ENCODE measurements at places on chromosomes 3 and 15.

GRCh38 chr3:20055020-20055775 is 15.0 kb downstream of the KAT2B start:
- no peak for DNase-seq

GRCh38 chr3:112109322-112109721 is 23.1 kb downstream of the C3orf52 start:
- DNase-seq, result no peak

GRCh38 chr3:42855547-42856380 is 19.9 kb downstream of the CYP8B1 start:
- DNase-seq, result no peak

DNA sequence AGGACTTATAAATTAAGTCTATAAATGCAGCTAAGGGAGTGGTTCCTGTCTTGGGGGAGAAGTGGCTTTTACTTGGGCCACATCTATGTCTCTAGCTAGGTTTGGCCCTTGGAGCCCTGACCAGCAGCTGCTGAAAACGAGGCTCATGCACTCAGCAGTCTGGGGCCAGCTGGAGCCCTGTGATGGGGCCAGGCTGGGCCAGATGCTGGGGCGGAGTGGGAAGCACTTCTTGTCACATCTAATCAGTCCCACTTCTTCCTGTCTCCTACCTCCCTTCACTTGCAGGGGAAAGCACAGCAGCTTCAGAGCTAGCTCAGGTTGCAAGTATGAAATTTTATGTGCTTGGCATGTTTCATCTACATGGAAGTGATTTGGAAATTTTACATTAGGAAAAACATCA is 209.9 kb upstream of the ROPN1 start:
- DNase-seq, result no peak

- DNase-seq, result peak; percentile 63
Observed at GRCh38 chr3:52268036-52268435, 10.4 kb downstream of the WDR82 start.

DNA sequence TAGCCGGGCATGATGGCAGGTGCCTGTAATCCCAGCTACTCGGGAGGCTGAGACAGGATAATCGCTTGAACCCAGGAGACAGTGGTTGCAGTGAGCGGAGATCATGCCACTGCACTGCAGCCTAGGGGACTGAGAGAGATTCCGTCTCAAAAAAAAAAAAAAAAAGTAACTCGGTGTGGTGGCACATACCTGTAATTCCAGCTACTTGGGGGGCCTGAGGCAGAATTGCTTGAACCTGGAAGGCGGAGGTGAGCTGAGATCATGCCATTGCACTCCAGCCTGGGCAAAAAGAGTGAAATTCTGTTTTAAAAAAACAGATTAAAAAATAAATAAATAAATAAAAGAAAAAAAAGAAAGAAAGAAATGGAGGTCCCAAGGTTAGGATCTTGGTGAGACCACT is 6.2 kb upstream of the FLNB start:
- no peak for DNase-seq

DNA sequence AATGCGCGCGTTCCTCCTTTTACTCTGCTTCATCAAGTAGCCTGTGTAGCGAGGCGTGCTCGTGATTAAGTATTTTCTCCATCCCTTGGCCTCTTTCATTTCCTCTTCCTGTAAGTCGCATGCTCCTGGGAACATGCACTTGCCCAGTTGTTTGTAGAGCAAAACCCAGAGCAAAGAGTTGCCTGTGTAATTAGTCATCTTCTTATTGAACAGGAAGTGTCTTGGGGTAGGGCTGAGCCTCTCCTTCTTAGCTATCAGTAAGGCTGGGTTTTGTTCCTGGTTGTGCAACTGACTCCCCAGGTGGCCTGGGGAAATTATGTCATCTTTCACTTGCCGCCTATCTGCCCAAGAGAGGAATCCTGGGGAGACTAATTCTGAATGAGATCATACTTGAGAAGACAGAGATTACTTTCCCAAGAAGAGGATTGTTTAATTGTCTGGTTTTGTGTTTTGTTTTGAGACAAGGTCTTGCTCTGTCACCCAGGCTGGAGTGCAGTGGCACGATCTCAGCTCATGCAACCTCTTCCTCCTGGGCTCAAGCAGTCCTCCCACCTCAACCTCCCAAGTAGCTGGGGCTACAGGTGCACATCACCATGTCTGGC is 14.9 kb downstream of the LIPH start:
- DNase-seq, result peak; percentile 74

DNA sequence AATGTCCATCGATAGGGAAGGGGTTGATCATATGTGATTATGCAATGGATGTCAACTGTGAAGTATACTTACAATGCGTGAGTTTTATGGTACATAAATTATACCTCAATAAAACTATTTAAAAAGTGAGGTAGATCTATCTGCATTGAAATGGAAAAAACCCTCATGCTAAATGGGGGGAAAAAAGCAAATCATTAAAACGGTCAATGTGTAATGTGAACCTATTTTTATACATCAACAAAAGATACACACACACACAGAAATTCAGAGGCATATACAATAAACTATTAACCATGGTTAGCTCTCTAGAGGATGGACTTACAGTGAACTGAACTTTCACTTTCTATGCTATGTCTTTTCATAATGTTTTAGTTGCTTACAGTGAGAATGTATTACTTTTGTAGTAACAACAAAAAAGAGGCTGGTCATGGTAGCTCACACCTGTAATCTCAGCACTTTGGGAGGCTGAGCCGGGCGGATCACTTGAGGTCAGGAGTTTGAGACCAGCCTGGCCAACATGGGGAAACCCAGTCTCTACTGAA is 23.1 kb downstream of the STIMATE start:
- DNase-seq, result no peak

DNA sequence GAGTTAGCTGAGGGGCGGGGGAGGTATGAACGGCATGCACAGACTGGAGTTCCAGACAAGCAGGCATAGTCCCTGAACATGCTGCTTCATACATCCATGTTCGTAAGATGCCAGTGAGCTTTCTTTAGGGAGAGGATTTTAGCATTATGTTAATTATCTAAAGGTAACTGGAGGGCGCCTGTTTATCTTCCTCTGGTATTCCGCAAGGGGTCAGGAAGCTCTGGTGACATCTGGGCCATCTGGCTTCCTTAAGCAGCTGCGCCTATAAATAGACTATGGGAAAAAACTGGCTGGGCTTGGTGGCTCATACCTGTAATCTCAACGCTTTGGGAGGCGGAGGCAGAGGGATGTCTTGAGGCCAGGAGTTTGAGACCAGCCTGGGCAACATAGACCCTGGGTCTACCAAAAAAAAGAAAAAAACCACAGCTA is 1.5 kb upstream of the FBXO22 start:
- no peak for DNase-seq

DNA sequence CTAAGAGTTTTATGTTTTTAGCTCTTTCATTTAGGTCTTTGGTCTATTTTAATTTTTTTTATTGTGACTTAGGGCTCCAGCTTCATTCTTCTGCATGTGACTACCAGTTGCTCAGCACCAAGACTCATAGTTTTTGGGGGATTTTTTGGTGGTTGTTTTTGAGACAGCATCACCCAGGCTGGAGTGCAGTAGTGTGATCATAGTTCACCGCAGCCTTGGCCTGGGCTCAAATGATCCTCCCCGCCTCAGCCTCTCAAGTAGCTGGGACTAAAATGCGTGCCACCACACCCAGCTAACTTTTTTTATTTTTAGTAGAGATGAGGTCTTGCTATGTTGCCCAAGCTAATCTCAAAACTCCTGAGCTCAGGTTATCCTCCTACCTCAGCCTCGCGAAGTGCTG is 19.4 kb downstream of the CDV3 start:
- DNase-seq, result no peak

- no peak for DNase-seq
Observed at GRCh38 chr3:9388142-9388541, 9.3 kb upstream of the SETD5 start.
